Endothelial cell of umbilical vein (primary cell): ENCODE measurements at places on chromosomes 12 and 14.

- H3K4me1 ChIP-seq, result peaks cover 6% of the 10 kb centered on the region
- no peaks in the 10 kb centered on the region for H3K27me3 ChIP-seq
- no peak overlapping the region for H3K27ac ChIP-seq
- no peak overlapping the region for H3K4me3 ChIP-seq
These were observed 70.6 kb downstream of the KIF21A start for GRCh38 chr12:39372204-39372925.

DNA sequence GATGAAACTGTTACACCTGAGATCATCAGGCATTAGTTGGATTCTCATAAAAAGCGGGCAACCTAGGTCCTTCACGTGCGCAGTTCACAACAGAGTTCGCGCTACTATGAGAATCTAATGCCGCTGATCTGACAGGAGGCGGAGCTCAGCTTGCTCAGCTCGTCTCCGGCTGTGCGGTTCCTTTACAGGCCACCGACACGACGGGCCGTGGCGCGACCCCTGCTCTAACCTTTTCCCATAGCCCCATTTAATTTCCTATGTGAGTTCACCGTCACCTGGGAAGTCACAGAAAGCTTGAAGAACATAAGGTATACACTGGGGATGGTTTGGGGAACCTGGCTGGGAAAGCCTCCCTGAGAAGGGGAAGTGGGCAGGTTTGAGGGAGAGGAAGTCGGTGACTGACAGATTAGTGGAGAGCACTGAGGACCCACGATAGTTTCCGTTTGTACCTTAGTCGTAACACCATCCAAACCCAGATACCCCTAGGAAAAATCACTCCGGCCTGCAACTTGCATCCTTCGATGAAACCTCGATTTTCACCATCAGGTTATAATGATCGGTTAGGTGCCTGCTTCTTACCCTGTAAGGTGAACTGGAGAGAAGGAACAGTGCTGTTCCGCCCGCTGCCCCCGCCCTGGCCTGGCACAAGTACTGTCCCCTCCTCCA, 2.8 kb upstream of the AAAS start:
- peak overlapping the region; percentile 43 for H3K27ac ChIP-seq
- no peak overlapping the region for H3K4me3 ChIP-seq
- no peak for DNase-seq
- H3K27me3 ChIP-seq, result no peaks in the 10 kb centered on the region
- H3K36me3 ChIP-seq, result no peaks in the 10 kb centered on the region
- H3K4me1 ChIP-seq, result peaks cover 24% of the 10 kb centered on the region

- no peak for DNase-seq
- no peak overlapping the region for H3K27ac ChIP-seq
- H3K4me1 ChIP-seq, result no peaks in the 10 kb centered on the region
- no peaks in the 10 kb centered on the region for H3K36me3 ChIP-seq
- H3K4me3 ChIP-seq, result no peak overlapping the region
These were observed 892.1 kb downstream of the NRXN3 start for GRCh38 chr14:79062226-79062625.

DNA sequence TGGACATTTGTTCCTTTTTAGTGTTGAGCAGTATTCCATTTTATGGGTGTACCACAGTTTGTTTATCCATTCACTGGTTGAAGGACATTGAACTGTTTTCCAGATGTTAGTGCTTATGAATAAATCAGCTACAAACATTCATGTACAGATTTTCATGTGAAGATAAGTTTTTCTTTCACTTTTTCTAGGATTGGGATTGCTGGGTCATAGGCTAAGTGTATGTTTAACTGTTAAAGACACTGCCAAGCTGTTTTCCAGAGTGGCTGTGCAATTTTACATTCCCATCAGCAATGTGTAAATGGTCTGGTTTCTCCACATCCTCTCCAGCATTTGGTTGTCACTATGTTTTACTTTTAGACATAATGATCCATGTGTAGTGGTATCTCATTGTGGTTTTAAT, 14.0 kb upstream of the NID2 start:
- H3K4me3 ChIP-seq, result no peak overlapping the region
- no peak for DNase-seq
- peaks cover 3% of the 10 kb centered on the region for H3K27me3 ChIP-seq
- H3K36me3 ChIP-seq, result no peaks in the 10 kb centered on the region

DNA sequence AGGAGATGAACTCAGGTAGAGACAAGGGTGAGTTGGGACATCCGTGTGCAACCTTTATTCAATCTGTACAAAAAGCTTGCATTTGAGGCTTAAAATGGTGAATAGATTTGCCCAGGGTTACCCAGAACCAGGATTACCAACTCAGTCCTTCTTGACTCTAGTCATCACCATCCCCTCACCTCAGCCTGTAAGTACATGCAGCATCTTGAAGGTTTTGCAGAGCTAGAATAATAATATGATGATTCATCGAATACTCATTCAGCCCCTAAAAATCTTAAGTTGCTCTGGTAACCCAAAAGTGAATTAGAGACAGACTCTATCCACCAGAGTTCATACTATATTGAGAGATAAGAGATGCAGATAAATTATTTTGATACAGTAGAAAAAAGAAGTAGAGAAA, 90.3 kb downstream of the NKX2-1 start:
- H3K4me1 ChIP-seq, result no peaks in the 10 kb centered on the region
- no peaks in the 10 kb centered on the region for H3K36me3 ChIP-seq
- no peak for DNase-seq
- no peak overlapping the region for H3K27ac ChIP-seq

- no peak overlapping the region for H3K27ac ChIP-seq
- no peak for DNase-seq
- H3K4me1 ChIP-seq, result peaks cover 2% of the 10 kb centered on the region
- no peaks in the 10 kb centered on the region for H3K36me3 ChIP-seq
These were observed 41.6 kb downstream of the FBXO21 start for GRCh38 chr12:117148642-117149041.

DNA sequence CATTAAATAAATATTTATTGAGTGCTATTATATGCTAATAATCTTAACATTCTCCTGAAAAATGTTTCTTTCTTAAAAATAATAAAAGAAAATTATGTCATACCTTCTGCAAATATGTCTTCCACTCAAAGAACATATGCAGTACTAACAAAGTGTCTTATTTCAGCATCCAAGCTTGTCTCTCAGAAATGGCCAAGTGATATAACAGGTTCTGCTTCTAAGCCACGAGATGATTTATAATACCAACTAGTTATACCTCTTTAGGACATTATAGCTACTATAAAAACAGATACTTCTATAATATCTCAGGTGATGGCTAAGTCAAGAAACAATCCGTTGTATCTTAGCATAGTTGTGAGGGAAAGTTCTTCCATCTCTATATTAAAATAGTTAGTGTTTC, 128.1 kb upstream of the ARID2 start:
- H3K27me3 ChIP-seq, result peaks cover 5% of the 10 kb centered on the region
- no peaks in the 10 kb centered on the region for H3K4me1 ChIP-seq
- H3K27ac ChIP-seq, result no peak overlapping the region
- DNase-seq, result no peak
- no peak overlapping the region for H3K4me3 ChIP-seq
- no peaks in the 10 kb centered on the region for H3K36me3 ChIP-seq

DNA sequence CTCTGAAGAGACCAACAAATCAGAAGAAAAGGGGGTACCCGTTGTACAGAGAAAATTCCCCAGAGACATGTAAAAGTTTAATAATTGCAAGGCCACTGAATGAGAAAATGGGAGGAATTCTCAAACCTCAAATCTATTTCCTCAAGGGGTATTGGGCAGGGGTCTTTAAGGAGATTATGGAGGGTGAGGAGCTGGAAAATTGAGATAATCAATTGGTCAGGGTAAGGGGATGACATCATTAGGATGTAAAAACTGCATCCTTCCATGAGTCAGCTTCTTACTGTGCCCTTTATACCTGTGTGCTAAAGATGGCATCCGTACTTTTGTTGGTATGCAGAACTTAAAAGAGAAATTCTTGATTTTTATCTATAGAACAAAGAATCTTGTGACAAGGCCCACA, 641.5 kb downstream of the LRFN5 start:
- H3K27ac ChIP-seq, result no peak overlapping the region
- no peaks in the 10 kb centered on the region for H3K27me3 ChIP-seq
- H3K36me3 ChIP-seq, result no peaks in the 10 kb centered on the region
- H3K4me1 ChIP-seq, result no peaks in the 10 kb centered on the region

- H3K4me3 ChIP-seq, result no peak overlapping the region
- H3K4me1 ChIP-seq, result peaks cover 18% of the 10 kb centered on the region
- peaks cover 6% of the 10 kb centered on the region for H3K27me3 ChIP-seq
- H3K36me3 ChIP-seq, result no peaks in the 10 kb centered on the region
These were observed 2.3 kb upstream of the GLIPR1 start for GRCh38 chr12:75478116-75478794.

DNA sequence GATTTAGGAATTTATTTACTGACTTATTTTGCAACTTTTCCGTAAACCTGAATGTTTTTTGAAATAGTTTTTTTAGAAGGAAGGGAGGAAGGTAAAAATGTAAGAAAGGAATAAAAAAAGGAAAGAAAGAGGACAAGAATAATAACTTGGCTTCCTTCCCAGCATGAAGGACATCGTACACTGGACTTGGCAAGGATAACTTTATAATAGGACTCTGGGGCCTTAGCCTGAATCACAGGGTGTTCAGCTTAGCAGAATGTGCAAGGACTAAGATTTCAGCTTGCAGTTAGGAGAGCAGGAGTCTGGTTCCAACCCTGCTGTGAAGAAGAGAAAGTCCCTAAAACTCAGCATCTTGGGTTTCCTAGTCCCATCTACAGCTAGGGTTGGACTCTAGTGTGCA, 1053.3 kb downstream of the VRK1 start:
- H3K4me3 ChIP-seq, result no peak overlapping the region
- no peak overlapping the region for H3K27ac ChIP-seq
- H3K27me3 ChIP-seq, result no peaks in the 10 kb centered on the region
- H3K4me1 ChIP-seq, result no peaks in the 10 kb centered on the region

DNA sequence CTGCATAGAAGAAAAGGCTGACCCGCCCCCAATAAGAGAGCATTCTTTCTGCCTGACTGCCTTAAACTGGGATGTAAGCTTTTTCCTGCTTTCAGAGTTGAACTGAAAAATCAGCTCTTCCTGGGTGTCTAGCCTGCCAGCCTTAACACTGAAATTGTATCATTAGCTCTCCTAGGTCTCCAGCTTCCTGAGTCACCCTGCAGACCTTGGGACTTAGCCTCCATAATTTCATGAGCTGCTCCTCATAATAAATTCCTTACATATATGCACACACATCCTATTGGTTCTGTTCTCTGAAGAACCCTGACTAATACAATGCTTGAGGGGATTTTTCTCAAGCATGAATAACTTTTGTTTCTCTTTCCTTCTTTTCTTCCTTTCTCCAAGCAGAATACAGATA, 76.4 kb upstream of the FAR2 start:
- H3K4me3 ChIP-seq, result no peak overlapping the region
- peaks cover 2% of the 10 kb centered on the region for H3K27me3 ChIP-seq
- no peaks in the 10 kb centered on the region for H3K4me1 ChIP-seq
- no peak overlapping the region for H3K27ac ChIP-seq
- DNase-seq, result no peak
- no peaks in the 10 kb centered on the region for H3K36me3 ChIP-seq

DNA sequence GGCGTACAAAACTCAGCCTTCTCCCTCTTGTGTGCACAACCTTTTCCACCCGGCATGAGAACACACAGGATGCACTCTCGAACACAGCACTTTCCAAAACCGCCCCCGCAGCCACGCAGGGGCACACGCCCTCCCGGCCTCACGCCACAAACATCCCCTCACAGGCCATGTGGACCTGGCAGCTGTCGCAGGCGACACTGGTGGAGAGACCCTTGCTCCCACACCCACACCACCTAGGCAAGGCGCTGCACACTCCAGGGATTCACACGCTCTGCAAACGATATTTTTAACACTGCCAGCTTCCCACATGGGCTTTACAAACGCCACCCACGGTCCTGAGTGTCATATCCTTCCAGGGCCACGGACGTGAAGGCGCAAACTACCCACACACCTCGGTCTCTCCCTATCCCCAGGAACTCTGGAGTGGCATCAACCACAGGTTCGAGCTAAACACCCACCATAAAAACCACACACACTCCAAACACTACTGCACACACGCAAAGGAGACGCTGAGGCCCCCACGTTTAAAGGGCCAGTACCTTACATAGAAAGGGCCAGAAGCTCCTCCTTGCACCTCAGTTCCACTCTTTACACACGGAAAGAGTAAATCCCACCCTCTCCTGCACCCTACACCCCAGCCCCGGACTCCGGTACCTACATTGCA, 12.4 kb upstream of the ITGB7 start:
- H3K27ac ChIP-seq, result no peak overlapping the region
- H3K4me3 ChIP-seq, result peak overlapping the region; percentile 45
- DNase-seq, result peak; percentile 58
- no peaks in the 10 kb centered on the region for H3K36me3 ChIP-seq
- peaks cover 62% of the 10 kb centered on the region for H3K4me1 ChIP-seq
- H3K27me3 ChIP-seq, result no peaks in the 10 kb centered on the region

GRCh38 chr12:124621296-124621660, 53.9 kb upstream of the NCOR2 start:
- H3K27me3 ChIP-seq, result no peaks in the 10 kb centered on the region
- no peak for DNase-seq
- no peak overlapping the region for H3K4me3 ChIP-seq
- H3K4me1 ChIP-seq, result peaks cover 19% of the 10 kb centered on the region
- no peak overlapping the region for H3K27ac ChIP-seq
- H3K36me3 ChIP-seq, result no peaks in the 10 kb centered on the region

DNA sequence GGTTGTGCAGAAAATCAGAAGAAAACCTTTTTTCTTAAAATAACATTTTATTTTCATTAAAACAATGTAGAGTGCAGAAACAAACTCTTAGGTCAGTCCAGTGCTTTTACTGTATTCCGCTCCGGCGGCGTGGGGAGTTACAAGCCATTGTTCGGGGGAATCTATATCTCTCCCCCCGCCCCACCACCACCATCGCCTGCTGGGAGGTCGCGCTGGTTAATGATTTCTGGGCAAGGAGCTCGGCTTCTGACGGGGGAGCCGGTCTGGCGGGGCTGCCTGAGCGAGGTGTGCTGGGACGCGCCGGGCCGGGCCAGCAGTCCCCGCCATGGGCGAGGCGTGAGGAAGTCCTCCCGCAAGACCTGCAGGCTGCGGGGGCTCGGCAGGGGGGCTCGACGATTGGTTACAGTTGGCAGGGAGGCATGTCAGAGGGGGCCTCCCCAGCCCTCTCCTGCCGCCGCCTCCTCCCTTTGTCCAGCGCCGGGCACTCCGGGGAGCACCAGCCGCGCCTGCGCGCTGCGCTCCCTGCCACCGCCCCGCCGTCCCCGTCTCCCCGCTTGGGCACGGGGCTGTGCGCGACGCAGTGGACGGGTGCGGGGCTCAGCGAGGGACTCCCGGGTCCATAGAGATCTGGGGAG, 1.0 kb upstream of the DUSP6 start:
- peaks cover 22% of the 10 kb centered on the region for H3K36me3 ChIP-seq
- no peaks in the 10 kb centered on the region for H3K27me3 ChIP-seq
- H3K4me3 ChIP-seq, result peak overlapping the region; percentile 65
- H3K27ac ChIP-seq, result peak overlapping the region; percentile 88
- H3K4me1 ChIP-seq, result peaks cover 30% of the 10 kb centered on the region

- no peak overlapping the region for H3K4me3 ChIP-seq
- no peak overlapping the region for H3K27ac ChIP-seq
- H3K36me3 ChIP-seq, result no peaks in the 10 kb centered on the region
- H3K4me1 ChIP-seq, result no peaks in the 10 kb centered on the region
These were observed 46.7 kb downstream of the BHLHE41 start for GRCh38 chr12:26077915-26078702.
